ENCODE measurements at places on chromosomes 5 and 9.
A peak's percentile ranks its signal among the peaks of the same experiment; 100 is the strongest.

DNA sequence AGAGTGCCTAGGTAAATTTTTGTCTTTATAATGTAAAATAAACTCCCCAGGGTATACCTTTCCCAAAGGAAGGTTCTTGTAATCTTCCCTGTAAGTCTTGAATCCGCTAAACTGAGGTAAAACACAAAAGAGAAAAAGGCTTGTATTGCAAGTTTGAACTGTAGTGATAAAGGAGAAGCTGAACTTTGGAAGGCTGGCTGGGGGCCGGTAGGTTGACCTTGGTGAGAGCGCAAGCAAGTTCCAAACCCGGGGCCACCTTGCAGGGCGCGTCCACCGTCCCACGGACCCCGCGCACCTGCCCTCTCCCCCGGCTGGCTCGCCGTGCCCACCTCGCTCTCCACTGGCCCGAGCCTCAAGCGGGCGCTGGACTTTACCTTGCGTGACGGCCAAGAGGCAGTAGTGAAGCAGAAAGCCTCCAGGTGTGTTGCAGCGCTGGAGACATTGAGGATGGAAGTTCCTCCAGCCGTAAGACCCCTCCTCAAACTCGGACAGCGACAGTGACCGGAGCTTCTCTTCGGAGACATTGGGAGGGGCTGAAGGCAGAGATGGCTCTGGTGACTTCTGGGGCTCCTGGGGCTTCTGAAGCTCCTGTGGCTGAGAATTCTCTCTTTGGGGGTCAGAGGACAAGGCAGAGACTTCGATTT lies 428 bp downstream of the SLCO4C1 start:
- H3K27ac ChIP-seq, result peak overlapping the region; percentile 84
- no peak for DNase-seq
- H3K4me1 ChIP-seq, result peaks cover 17% of the 10 kb centered on the region

GRCh38 chr5:42020788-42021530 lies 95.9 kb downstream of the FBXO4 start:
- no peaks in the 10 kb centered on the region for H3K36me3 ChIP-seq
- H3K4me1 ChIP-seq, result no peaks in the 10 kb centered on the region
- no peak for DNase-seq
- H3K4me3 ChIP-seq, result no peak overlapping the region

DNA sequence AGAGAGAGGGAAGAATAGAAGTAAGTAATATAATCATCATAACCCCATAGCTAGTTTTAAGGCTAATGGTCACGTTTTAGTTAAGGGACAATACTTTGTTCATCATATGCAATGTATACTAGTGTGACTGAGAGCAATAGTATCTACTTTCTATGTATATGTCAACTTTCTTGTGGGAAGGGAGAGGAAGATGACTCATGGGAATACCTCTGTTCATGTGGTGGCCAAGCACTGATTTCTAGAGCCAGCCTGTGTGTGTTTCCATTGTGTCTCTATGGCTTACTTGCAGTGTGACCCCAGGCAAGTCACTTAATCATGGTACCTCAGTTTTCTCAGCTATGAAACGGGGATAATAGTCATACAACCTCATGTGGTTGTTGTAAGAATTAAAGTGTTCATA lies 639.6 kb downstream of the CETN3 start:
- H3K27ac ChIP-seq, result no peak overlapping the region
- no peaks in the 10 kb centered on the region for H3K4me1 ChIP-seq
- H3K36me3 ChIP-seq, result no peaks in the 10 kb centered on the region
- H3K4me3 ChIP-seq, result no peak overlapping the region
- H3K27me3 ChIP-seq, result no peaks in the 10 kb centered on the region

DNA sequence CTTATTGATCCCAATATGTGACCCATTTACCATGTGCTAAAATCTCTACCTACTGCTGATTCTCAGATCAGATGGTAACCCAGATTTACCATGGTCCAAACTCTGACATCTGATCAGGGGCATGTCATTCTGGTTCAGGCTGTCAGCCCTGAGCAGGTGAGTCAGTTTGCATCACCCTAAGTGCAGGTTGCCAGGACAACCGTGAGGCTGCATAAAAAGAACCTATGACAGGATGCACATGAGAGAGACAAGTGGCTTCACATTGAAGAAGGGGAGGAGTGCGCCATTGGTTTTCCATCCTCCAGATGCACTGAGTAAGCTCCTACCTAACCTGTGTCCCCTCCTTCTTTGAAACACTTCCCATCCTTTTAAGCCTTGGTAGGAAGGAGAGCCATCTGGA lies 801 bp upstream of the PRSS3 start:
- H3K4me3 ChIP-seq, result no peak overlapping the region
- no peaks in the 10 kb centered on the region for H3K4me1 ChIP-seq
- peaks cover 60% of the 10 kb centered on the region for H3K27me3 ChIP-seq
- no peaks in the 10 kb centered on the region for H3K36me3 ChIP-seq

- peaks cover 4% of the 10 kb centered on the region for H3K4me1 ChIP-seq
- DNase-seq, result no peak
- no peaks in the 10 kb centered on the region for H3K27me3 ChIP-seq
- H3K4me3 ChIP-seq, result no peak overlapping the region
Measured at GRCh38 chr5:111383288-111383970, 128.9 kb downstream of the STARD4 start.

GRCh38 chr9:93001031-93001430 lies 53.7 kb downstream of the FGD3 start:
- peaks cover 52% of the 10 kb centered on the region for H3K36me3 ChIP-seq
- H3K4me1 ChIP-seq, result peaks cover 60% of the 10 kb centered on the region
- H3K27me3 ChIP-seq, result no peaks in the 10 kb centered on the region

DNA sequence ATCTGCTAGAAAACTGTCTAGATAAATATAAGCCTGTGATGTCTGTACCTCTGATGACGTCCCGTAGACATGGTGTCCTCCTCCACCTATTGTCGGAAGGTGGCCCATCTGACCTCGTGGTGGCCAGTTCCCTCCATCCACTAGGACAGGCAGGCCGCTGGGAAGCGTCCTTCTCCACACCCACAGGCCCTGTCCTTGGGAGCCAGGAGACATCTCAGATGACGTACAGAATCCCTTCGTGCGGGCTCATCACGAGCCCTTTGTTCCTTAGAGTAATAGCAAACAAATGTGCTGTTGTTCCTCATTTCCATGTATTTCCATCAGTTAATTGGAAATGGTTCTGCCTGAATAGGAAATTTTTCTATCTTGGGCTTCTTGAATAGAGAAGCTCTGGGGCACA lies 38.3 kb upstream of the TENT4A start:
- no peaks in the 10 kb centered on the region for H3K4me1 ChIP-seq
- no peaks in the 10 kb centered on the region for H3K36me3 ChIP-seq
- H3K27ac ChIP-seq, result no peak overlapping the region

GRCh38 chr5:103915081-103915480 lies 352.5 kb upstream of the NUDT12 start:
- no peaks in the 10 kb centered on the region for H3K36me3 ChIP-seq
- H3K4me1 ChIP-seq, result no peaks in the 10 kb centered on the region
- H3K4me3 ChIP-seq, result no peak overlapping the region
- H3K27ac ChIP-seq, result no peak overlapping the region
- no peaks in the 10 kb centered on the region for H3K27me3 ChIP-seq

DNA sequence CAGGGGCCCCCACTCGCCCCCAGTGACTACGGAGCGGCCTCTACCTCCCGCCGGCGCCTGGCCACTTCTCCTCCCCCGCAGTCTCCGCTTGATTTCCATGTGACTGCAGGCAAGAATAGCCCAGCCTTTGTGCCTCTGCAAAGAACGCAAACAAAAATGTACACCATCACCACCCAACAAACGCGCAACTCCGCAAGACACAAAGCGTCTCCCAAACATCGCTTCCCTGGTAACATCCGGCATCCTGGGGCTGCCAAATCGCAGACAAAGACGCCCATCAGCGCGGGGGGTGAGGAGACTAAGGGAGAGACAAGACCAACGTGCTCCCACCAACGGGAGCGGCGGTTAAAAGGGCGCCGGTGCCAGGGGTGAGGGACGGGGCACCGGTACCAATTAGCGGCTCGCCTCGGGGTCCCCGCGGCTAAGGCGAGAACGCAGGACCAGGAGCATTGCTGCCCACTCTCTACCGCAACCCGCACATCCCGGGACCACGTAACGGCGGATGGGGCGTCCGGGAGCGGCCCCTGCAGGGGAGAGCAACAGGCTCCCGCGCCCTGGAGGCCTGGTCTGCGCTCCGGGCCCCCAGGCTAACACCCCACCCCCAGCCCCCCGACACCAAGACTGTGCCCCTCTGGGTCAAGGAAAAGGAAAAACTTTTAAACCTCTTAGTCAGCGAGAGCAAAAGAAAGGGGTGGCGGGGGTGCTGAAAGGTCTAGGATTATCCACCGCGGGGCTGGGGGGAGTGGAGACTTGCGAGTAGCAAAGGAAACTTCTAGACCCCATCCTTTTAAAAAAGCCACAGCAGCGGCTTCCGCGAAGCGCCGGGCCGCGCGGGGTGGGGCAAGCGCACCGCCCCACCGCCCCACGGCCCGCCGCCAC lies 885 bp downstream of the MPDZ start:
- no peak for DNase-seq
- no peaks in the 10 kb centered on the region for H3K4me1 ChIP-seq
- H3K27ac ChIP-seq, result no peak overlapping the region
- H3K27me3 ChIP-seq, result no peaks in the 10 kb centered on the region
- H3K4me3 ChIP-seq, result no peak overlapping the region

DNA sequence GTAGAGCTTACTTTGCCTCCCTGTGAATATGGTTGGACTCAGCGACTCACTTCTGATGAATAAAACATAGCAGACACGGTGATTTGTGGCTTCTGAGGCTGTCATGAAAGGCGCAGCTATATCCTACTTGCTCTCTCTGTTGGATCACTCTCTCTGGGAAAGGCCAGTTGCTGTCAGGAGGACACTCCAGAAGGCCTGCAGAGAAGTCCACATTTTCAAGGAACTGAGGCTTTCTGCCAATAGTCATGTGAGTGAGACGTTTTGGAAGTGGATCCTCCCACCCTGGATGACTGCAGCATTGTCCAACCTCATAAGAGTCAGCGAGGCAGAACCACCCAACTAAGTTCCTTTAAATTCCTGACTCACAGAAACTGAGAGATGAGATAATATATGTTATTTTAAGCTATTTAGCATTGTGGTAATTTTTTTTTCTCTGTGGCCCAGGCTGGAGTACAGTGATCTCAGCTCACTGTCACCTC lies 156.0 kb upstream of the MAST4 start:
- H3K27me3 ChIP-seq, result peaks cover 6% of the 10 kb centered on the region
- no peak overlapping the region for H3K27ac ChIP-seq
- no peaks in the 10 kb centered on the region for H3K36me3 ChIP-seq
- H3K4me1 ChIP-seq, result no peaks in the 10 kb centered on the region
- DNase-seq, result no peak

DNA sequence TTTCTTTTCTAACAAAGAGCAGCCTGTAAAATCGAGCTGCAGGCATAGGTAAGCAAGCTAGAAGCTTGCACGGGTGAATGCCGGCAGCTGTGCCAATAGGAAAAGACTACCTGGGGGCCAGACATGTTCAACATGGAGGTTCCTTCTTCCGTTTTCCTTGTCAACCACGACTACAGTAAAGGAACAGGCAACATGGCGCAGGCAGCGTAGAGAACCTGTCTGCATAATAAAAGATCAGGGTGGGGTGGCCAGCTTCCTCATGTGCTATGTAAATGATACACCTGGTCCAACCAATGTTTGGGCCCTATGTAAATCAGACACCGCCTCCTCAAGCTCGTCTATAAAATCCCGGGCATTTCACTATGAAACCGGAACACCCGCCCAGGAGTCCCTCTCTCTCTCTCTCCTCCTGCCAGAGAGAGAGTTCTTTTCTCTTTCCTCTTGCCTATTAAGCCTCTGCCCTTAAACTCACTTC lies 103.8 kb upstream of the LIFR start:
- peaks cover 56% of the 10 kb centered on the region for H3K27me3 ChIP-seq
- H3K27ac ChIP-seq, result no peak overlapping the region
- H3K4me1 ChIP-seq, result no peaks in the 10 kb centered on the region
- H3K4me3 ChIP-seq, result no peak overlapping the region
- no peaks in the 10 kb centered on the region for H3K36me3 ChIP-seq

DNA sequence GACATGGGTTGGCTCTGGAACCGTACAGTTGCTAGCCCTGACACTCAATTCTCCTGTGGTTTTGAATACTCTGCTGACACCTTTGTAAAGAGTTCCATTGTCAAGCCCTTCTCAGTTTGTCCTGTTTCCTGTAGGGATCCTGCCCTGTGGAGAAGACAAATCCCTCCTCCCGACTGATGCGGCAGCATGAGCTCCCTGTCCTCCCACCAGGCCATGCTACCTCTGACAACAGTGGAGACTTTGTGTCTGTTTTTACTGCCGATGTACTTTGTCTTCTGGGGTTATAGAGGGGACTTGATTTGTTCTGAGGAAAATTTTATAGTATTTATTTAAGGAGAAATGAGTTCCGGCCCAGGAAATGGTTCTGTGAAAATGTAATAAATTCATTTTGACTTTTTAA lies 57.8 kb downstream of the PRLR start:
- no peaks in the 10 kb centered on the region for H3K27me3 ChIP-seq
- H3K27ac ChIP-seq, result no peak overlapping the region
- H3K36me3 ChIP-seq, result no peaks in the 10 kb centered on the region
- DNase-seq, result no peak

DNA sequence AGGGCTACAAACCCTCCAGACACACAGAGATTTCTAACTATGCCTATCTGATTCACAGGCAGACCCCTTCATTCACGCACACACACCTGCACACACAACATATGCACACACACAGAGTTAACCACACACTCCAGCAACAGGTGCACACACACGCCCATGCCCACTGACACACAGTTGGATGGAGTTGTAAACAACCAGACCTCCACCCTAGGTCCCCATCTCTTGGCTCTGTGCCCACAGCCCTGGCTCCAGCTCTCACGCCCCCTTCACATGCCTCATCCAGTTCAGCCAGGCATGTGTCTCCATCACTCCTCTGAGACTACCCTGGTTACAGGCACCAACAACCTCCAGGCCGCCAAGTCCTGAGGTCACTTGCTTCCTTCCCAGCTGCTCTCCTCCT lies 61.1 kb downstream of the PSD2 start:
- H3K36me3 ChIP-seq, result no peaks in the 10 kb centered on the region
- H3K27me3 ChIP-seq, result no peaks in the 10 kb centered on the region
- DNase-seq, result no peak
- H3K4me1 ChIP-seq, result no peaks in the 10 kb centered on the region
- no peak overlapping the region for H3K27ac ChIP-seq

DNA sequence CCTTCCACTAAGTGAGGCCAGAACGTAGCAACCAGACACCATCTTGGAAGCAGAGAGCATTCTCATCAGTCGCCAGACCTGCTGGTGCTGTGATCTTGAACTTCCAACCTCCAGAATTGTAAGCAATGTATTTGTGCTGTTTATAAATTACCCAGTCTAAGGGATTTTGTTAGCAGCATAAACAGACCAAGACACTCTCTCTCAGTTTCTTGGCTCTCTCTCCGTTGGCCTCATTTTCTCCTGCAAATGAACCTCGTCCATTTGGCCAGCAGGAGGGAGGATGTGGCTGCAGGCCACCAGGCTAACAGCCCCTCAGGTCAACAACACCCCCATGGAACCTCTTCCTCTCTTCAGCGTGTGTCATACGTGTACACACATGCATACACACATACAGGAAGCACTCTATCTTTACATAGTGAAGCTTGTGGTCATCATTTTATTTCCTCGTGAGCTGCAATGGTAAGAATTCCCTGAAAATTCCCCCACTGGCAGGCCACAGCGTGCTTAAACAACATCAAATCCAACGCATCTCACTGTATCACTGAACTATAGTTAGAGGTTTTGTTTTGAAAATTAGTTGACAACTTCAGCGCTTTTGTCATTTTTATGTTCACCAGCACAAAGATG lies 62.8 kb upstream of the PPP1R26 start:
- H3K36me3 ChIP-seq, result peaks cover 3% of the 10 kb centered on the region
- no peak for DNase-seq
- peaks cover 18% of the 10 kb centered on the region for H3K27me3 ChIP-seq
- H3K4me3 ChIP-seq, result no peak overlapping the region
- H3K4me1 ChIP-seq, result no peaks in the 10 kb centered on the region
- no peak overlapping the region for H3K27ac ChIP-seq
